LoVo (cell line): ENCODE measurements at places on chromosomes 4 and X.

DNA sequence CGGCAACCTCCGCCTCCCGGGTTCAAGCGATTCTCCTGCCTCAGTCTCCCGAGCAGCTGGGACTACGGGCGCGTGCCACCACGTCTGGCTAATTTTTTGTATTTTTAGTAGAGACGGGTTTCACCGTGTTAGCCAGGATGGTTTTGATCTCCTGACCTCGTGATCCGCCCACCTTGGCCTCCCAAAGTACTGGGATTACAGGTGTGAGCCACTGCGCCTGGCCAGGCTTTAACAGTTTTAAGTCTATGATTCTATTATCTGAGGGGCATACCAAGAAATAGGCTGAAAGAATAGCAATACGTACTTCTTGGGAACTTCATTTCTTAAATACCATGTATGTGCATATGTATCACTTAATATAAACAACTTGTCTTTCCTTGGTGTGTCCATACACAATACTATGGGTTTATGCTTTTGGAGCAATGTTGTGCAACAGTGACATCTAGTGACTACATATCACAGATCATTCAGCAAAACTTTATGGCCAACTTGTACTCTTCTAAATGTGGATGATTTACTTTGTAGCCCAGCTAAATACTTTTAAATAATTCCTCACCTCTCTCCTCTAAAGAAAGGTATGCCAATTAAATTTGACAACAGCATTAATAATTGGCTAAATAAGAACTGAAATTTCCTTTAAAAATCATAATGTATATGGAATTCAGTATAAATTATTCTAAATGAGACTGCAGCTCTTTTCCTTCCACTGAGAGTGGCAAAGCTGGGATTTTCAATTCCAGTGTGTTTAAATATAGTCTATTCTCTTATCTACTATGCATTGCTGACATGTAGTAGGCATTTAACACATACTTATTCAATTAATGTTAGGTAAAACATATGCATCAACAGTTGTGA lies 10.4 kb downstream of the SLC9B1 start:
- DNase-seq, result peak; percentile 68

DNA sequence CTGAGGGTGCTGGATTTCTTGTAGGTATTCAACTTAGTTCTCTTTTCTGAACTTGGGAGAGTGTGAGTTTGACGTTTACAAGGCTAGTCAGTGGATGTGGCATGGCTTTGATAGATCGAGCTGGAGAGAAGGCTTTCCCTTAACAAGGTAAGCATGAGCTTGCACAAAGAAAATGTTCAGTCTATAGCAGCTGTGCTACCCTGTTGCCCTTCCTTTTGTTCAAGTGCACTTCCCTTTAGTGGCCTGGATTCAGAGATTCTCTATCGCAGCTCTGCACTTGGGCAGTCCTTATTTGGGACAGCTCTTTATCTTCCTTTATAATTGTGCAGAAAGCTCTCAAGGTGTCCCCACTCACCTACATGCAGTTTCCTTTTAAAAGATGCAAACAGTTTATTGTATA lies 198.0 kb downstream of the ARHGAP24 start:
- DNase-seq, result no peak

DNA sequence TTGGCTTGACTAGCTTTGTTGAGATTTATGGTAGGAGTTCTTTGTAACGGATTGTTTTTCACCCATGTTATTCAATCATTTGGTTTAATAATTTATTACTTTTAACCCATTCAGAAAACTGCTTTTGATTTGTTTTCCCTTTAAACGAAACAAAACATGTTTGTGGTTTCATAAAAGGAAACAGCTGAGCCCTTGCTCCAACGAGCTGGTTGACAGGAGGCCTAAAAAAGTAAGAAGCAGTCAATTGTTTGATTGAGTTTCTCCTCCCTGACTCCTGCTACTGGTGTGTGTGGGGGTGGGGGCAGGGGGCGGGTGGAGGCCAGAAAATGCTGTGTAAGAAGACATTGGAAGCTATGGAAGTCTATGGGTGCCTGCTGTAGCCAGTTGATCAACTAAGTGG lies 102.8 kb downstream of the CHRDL1 start:
- DNase-seq, result no peak

- DNase-seq, result no peak
Observed at GRCh38 chr4:127957105-127957504, 7.9 kb downstream of the MFSD8 start.

DNA sequence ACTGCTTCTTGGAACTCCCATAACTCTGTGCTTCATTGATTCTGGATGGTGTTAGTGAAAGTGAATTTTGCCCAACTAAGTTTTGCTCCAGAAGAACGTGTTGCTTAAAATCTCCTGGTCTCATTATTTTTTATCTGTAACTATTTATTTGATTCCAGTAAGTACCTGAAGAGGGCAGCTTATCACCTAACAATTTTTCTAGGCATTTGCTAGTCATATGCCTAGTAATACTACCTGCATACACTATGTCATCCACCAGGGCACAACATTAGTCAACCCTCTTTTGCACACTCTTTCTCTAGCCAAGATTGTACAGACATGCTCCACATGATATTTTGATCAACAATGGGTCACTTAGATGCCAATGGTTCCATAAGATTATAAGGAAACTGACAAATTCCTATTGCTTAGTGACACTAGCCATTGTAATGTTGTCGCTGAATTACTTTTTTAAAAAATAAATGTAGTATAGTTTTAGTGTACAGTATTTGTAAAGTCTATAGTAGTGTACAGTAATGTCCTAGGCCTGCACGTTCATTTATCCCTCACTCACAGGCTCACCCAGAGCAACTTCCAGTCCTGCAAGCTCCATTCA lies 499.9 kb upstream of the AADAT start:
- DNase-seq, result peak; percentile 34

DNA sequence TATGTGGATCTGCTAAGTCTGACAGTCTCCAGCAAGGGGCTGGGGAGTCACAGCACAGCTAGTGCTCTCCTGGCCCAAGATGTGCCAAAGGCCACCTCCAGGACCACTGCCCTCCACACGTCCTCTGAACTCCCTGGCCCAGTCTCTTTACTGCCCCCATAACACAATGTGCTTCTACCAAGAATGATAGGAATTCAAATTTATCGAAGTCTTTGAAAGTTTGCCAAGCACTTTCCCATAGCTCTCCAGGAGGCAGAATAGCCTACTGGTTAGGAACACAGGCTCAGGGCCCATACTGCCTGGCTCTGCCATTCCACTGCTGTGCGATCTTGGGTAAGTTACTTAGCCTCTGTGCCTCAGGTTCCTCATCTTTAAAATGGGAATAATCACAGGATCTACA lies 86.7 kb downstream of the NHSL2 start:
- DNase-seq, result no peak

DNA sequence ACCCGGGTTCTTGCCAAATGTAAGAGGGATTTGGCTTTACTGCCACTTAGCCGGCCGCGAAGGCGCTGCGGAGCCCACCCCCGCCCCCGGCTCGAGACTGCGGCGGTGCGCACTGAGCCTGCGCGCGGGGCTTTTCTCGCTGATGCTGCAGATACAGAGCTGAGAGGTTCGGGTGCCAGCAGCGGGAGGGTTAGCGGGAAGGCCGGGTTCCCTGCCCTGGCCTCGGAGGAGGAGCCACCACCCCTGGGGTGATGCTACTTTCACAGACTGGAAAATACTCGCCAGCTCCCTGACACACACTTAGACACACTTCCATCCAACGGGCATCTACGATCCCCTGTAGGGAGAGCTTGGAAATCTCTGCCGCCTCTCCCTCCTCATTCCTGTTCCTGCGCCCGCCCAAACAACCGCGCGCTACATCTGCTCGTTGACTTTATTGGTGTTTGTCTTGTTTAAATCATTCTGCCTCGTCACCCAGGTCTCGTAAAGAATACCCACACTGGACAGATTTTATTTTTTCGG lies 2.1 kb upstream of the PCDH7 start:
- DNase-seq, result no peak

GRCh38 chr4:22435652-22436051 lies 80.2 kb downstream of the ADGRA3 start:
- DNase-seq, result no peak

GRCh38 chr4:107069049-107069448 lies 32.9 kb upstream of the DKK2 start:
- DNase-seq, result no peak

- no peak for DNase-seq
Observed at GRCh38 chr4:147094238-147094637, 148.6 kb upstream of the TTC29 start.

DNA sequence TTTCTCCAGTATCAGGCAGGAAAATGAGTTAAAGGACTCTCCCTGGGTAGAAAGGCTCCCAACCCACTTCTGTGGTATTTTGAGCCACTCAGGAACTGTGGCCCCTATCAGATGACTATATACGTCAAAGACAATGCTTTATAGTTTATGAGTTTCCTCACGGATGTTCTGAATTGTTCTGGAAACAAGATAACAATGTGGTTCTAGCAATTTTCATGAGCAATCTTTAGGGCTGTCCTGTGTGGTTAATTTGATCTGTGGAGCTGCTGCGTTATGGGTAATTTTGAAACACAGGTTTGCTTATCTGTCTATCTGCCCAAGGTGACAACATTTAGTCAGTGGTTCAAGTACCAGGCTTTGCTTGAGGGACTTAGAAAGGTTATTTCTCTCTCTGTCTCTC lies 46.7 kb upstream of the IL2 start:
- no peak for DNase-seq

DNA sequence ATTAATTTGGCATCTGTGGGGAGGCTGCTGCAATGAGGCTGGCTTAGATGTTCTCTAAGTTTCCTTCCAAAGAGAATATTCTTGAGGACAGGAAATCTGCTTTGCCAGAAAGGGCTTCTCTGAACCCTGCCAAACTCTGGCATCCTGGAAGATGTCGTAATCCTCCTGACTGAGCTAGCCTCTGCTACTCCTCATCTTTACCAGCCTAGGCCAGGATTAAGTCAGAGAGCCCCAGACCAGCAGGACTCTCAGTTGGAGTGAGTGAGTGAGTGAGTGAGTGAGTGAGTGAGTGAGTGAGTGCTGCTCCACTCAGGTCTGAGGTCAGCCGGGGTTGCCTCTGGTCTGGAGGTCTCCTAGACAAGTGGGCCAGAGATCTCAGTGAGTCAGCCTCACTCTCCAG lies 104.9 kb upstream of the SOD3 start:
- DNase-seq, result no peak

DNA sequence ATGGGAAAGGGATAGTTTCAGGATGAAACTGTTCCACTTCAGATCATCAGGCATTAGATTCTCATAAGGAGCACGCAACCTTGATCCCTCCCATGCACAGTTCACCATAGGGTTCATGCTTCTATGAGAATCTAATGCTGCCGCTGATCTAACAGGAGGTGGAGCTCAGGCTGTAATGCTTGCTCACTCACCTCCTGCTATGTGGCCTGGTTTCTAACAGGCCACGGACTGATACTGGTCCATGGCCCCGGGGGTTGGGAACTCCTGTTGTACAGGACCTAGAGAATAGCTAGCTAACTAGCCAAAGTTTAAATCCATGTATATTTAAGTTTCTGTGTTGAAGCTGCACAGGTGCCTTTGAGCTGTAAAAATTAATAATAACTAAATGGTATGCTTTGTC lies 65.8 kb upstream of the MMAA start:
- no peak for DNase-seq

- DNase-seq, result peak; percentile 34
Observed at GRCh38 chr4:84965553-84966381, 723 bp downstream of the WDFY3 start.

DNA sequence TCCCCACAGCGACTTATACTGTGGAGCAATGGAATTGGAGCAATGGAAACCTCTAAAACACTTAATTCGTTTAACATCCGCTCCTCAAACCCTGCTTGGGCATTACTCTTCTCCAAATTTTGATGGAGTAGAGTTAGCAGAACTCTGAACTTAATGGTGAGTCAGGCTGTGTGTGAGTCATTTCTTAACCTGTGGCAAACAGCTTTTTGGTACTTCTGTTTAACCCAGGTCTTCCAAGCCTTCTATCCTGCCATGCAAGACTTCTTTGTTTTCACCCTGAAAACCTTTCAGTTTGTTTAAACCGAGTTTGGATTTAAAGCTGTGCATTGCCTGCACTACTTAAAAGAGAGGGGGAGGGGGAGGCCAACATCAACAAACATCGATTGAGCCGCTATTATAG lies 3.6 kb upstream of the AMOT start:
- no peak for DNase-seq

GRCh38 chr4:175048906-175049305 lies 130.7 kb downstream of the ADAM29 start:
- no peak for DNase-seq

DNA sequence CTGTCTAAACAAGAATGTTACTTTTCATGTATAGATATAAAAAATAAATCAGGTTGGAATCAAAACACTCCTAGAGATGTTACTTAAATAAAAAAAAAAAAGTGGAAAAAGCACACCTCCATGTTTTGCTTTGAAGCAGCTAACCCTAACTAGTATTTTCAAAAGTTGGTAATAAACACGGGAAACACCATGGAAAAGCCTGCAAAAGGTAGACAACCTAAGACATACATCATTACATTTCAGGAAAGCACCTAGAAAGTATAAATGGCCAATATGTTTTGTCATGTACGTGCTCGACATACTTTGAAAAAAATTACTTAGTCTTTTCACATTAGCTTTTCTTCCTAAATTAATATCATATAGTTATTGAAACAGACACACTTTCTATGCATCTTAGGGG lies 130.1 kb upstream of the SH3RF1 start:
- DNase-seq, result no peak

DNA sequence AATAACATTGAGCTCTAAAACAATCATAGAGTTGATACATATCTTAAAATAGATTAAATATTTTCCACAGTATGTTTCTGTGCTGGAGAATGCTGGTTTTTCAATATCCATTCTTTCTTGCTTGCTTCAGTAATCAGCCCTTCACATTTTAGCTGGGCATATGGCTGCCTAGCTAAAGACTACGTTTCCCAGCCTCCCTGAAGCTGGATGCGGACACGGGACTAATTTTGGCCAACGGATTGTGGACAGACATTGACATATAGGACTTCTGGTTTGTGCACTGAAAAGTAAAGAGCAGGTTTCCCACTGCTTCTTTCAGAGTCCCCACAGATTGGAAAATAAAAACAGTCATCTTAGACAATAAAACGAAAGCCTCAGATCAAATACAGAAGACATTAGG lies 97.3 kb downstream of the COL25A1 start:
- DNase-seq, result no peak

- DNase-seq, result no peak
Observed at GRCh38 chr4:99893839-99894160, 427 bp downstream of the LAMTOR3 start.

DNA sequence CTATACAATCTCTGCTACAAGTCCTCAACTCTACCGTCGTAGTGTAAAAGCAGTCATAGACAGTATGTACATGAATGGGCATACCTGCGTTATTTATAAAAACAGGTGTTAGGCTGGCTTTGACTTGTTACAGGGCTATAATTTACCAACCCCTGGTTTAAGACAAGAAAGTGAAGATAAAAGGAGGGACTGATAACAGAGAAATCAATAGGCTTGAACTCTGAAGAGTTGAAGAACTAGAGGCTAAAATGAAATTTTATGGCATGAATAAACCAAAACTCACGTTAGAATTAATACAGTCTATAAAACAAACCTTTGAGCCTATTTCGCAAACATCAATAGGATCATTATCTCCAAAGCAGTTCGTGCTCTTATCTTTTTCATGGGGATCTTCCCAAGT lies 36.2 kb downstream of the PPA2 start:
- no peak for DNase-seq

GRCh38 chrX:42189576-42189975 lies 266.2 kb upstream of the CASK start:
- DNase-seq, result no peak
